ENCODE measurements at places on chromosomes 6 and 20.

DNA sequence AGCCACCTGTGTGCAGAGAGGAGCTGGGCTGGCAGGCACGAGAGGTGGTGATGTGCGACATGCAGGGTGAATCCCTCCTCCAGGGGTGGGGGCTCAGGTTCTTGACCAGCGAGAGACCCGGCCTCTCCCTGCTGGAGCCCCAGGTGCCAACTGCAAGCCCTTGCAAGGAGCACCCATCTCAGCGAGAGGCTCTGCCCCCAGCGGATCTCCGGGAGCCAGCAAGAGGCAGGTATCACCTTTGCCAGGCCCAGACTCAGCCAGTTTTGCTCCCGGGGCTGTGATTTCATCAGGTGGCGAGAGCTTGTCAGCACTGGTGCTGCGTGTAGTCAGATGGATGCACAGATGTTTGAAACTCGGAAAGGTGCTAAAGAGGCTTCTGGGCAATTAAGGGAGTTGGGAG lies 87.7 kb downstream of the TFAP2C start:
- no peak for DNase-seq

GRCh38 chr6:156306531-156306930 lies 470.6 kb upstream of the ARID1B start:
- DNase-seq, result no peak

DNA sequence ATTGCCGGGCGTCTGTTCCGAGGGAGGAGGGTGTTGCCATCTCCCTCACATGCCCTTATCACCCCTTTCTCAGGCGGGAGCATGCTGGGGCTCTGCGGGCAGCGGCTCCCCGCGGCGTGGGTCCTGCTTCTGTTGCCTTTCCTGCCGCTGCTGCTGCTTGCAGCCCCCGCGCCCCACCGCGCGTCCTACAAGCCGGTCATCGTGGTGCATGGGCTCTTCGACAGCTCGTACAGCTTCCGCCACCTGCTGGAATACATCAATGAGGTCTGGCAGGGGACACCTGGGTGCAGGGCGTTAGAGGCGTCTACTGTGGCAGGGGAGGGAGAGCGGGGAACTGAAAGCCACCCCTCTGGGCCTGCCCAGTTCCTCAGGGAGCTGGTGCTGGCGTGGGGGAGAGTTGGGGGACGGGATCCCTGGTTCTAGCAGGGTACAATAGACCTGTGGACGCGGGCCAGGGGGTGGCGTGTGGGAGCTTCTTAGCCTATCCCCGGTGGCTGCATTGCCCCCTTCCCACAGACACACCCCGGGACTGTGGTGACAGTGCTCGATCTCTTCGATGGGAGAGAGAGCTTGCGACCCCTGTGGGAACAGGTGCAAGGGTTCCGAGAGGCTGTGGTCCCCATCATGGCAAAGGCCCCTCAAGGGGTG lies 697 bp downstream of the PPT2 start:
- DNase-seq, result peak; percentile 41

DNA sequence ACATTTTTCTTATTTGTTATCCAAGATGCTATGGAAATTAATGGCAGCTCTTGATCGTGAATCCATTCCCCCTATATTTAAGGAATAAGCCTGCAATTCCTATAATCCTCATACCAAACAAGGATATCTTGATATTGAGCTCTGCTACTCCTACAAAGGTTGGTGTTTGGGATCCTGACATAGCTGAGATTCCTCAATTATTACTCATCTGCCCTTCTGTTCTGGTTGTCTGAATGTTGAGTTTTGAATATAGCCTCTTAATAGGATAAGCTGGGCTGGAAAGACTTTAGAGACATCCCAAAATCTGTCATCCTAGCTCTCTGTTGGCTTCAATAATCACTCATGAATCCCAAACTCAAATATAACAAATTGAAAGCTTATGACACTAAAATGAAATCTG lies 49.9 kb downstream of the CLIC5 start:
- no peak for DNase-seq

GRCh38 chr6:68282646-68283045 lies 352.4 kb upstream of the ADGRB3 start:
- DNase-seq, result no peak

GRCh38 chr6:35470663-35471120 lies 2.5 kb downstream of the RPL10A start:
- DNase-seq, result no peak

- no peak for DNase-seq
Observed at GRCh38 chr6:19788686-19789085, 48.5 kb upstream of the ID4 start.

GRCh38 chr6:137013031-137013430 lies 31.7 kb downstream of the IL20RA start:
- DNase-seq, result no peak

Measured in stimulated activated CD8-positive, alpha-beta memory T cell treated with anti-CD3 and anti-CD28 coated beads, Interleukin-12 subunit alpha, Interleukin-12 subunit beta, amount 100 ng/mL, for 1 hour (primary cell).